Small intestine (tissue), 16 donors: ENCODE measurements at places on chromosomes 1 and 21. TPM values are rescaled to one million over a fixed set of nuclear protein-coding genes. Genes with fewer than 3 reads are reported as not detected.

- no peaks in the 10 kb centered on the region for H3K4me1 ChIP-seq
- no peak overlapping the region for H3K4me3 ChIP-seq
- no peaks in the 10 kb centered on the region for H3K27me3 ChIP-seq
These were observed 30.2 kb upstream of the CD101 start for GRCh38 chr1:116971258-116971860.

The NFYC gene
- 68.9 TPM for polyA plus RNA-seq

- no peaks in the 10 kb centered on the region for H3K27me3 ChIP-seq
- no peak overlapping the region for H3K27ac ChIP-seq
- H3K4me3 ChIP-seq = no peak overlapping the region
- no peaks in the 10 kb centered on the region for H3K36me3 ChIP-seq
- H3K4me1 ChIP-seq = peaks cover 3% of the 10 kb centered on the region
- no peak for DNase-seq
These were observed 33.7 kb downstream of the ARHGEF11 start for GRCh38 chr1:157011845-157012244.

DNA sequence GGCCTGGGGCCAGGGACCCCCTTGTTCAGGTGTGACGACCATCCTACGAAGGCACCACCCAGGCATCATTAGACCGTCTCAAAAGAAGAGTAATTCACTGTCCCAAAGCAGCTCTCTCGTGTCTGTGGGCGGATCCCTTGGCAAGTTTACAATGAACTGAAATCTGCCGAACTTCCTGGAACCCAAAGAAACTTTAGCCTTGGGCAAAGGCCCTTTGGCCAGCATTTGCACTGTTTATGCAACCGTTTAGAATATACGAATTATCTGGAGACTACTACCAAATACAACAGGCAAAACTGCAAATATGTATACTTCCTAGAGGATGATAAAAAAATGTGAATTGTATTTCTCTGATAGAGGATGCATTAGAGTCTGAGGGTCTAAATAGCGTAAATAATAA lies 1.4 kb upstream of the SOD1 start:
- H3K4me3 ChIP-seq = no peak overlapping the region
- no peaks in the 10 kb centered on the region for H3K4me1 ChIP-seq
- peak; percentile 91 for DNase-seq
- H3K36me3 ChIP-seq = no peaks in the 10 kb centered on the region
- H3K27me3 ChIP-seq = no peaks in the 10 kb centered on the region

- no peak overlapping the region for H3K27ac ChIP-seq
- no peak overlapping the region for H3K4me3 ChIP-seq
- no peak for DNase-seq
- H3K36me3 ChIP-seq = peaks cover 16% of the 10 kb centered on the region
- no peaks in the 10 kb centered on the region for H3K27me3 ChIP-seq
These were observed 78.8 kb upstream of the RBM34 start for GRCh38 chr1:235239851-235240250.

DNA sequence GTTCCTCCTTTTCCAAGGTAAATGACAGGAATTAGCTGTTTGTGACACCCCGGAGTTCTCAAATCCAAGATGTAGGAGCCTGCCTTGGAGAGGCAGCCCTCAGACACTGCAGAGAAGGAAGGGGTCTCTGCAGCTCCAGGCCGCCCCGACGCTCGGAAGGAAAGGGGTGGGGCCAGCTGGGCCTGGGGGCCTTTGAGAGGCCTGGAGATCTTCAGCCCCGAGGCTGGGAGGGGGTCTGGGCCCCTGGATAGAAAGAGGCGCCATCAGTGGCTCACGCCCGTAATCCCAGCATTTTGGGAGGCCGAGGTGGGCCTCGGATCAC lies 1.1 kb upstream of the TNFRSF18 start:
- H3K4me1 ChIP-seq = no peaks in the 10 kb centered on the region
- no peak overlapping the region for H3K27ac ChIP-seq
- no peaks in the 10 kb centered on the region for H3K36me3 ChIP-seq
- no peak for DNase-seq
- no peak overlapping the region for H3K4me3 ChIP-seq

The TRABD2B gene
- polyA plus RNA-seq = not detected

The ETV3L gene
- polyA plus RNA-seq = not detected

The FMO1 gene
- polyA plus RNA-seq = not detected

DNA sequence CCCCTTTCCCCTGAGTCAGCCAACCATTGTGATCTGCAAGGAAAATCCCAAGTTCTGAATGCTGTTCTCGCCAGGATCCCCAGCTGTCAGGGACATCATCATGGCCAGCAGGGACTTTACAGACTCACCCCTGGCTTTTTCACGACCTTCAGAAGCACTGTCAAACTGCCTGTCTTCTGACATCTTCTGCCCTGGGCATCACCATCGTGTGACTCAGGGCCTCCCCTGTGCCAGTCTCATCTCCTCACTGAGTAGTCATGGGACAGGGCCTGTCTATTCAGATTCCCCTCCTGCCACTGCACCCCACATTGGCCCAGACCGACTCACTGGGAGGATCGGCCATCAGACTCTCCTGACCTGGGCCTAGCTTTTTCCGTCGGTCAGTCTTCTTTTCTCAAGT lies 72.5 kb upstream of the VAMP3 start:
- H3K4me3 ChIP-seq = no peak overlapping the region
- H3K36me3 ChIP-seq = no peaks in the 10 kb centered on the region
- H3K27ac ChIP-seq = no peak overlapping the region
- H3K4me1 ChIP-seq = no peaks in the 10 kb centered on the region
- no peaks in the 10 kb centered on the region for H3K27me3 ChIP-seq

DNA sequence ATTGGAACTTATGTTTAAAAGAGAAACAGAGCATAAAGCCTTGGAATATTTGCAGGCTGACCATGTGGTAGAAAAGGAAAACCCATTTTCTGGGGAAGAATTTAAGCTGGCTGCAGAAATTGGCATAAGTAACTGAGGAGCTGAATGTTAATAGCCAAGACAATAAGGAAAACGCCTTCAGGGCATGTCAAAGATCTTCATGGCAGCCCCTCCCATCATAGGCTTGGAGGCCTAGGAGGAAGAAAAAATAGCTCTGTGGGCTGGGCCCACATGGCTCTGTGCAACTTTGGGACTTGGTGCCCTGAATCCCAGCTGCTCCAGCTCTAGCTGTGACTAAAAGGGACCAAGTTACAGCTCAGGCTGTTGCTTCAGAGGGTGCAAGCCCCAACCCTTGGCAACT lies 51.5 kb downstream of the CTH start:
- no peaks in the 10 kb centered on the region for H3K27me3 ChIP-seq
- DNase-seq = no peak
- H3K4me3 ChIP-seq = no peak overlapping the region
- H3K27ac ChIP-seq = no peak overlapping the region

DNA sequence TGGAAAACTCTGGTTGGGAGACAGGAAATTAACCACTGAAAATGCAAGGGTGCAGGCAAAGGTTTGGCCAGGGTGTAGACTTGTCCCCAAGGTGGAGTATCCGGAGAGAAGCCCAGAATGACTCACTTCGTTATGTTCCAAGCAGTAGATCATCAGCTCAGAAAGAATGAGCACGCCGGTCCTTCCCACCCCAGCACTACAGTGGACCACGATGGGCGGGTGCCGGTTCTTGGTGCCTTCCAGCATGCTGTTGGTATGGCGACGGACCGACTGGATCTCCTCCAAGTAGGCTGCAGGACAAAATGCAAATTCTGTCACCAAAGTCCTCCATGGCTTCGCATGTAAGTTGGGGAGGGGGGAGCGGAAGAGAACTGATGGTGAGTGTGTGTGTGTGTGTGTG lies 83.4 kb downstream of the SMYD2 start:
- H3K36me3 ChIP-seq = peaks cover 19% of the 10 kb centered on the region
- H3K27me3 ChIP-seq = no peaks in the 10 kb centered on the region
- DNase-seq = no peak
- no peak overlapping the region for H3K27ac ChIP-seq
- peaks cover 8% of the 10 kb centered on the region for H3K4me1 ChIP-seq

DNA sequence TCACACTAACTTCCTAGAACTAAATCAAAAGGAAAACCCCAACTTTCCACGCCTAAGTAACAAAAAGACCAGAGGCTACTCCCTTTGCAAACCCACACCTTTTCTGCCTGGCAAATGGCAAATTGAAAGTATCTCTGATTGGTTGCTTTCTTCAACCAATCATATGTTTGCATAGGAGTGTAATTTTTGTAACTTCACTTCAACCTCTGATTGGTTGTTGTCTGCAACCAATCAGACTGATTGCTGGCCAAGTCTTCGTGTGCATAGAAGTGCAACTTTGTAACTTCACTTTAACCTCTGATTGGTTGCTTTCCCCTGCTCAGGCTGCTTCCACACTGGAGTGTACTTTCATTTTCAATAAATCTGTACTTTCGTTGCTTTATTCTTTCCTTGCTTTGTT lies 36.9 kb upstream of the PADI2 start:
- no peaks in the 10 kb centered on the region for H3K4me1 ChIP-seq
- H3K27ac ChIP-seq = no peak overlapping the region
- H3K36me3 ChIP-seq = no peaks in the 10 kb centered on the region
- no peaks in the 10 kb centered on the region for H3K27me3 ChIP-seq
- no peak overlapping the region for H3K4me3 ChIP-seq
- no peak for DNase-seq

The TAS1R1 gene
- polyA plus RNA-seq = 0.13 TPM

- no peaks in the 10 kb centered on the region for H3K36me3 ChIP-seq
- no peak overlapping the region for H3K27ac ChIP-seq
- no peaks in the 10 kb centered on the region for H3K27me3 ChIP-seq
- peaks cover 3% of the 10 kb centered on the region for H3K4me1 ChIP-seq
These were observed 1.6 kb upstream of the IER5 start for GRCh38 chr1:181086926-181087325.

The SLAMF1 gene
- 0.46 TPM for polyA plus RNA-seq

DNA sequence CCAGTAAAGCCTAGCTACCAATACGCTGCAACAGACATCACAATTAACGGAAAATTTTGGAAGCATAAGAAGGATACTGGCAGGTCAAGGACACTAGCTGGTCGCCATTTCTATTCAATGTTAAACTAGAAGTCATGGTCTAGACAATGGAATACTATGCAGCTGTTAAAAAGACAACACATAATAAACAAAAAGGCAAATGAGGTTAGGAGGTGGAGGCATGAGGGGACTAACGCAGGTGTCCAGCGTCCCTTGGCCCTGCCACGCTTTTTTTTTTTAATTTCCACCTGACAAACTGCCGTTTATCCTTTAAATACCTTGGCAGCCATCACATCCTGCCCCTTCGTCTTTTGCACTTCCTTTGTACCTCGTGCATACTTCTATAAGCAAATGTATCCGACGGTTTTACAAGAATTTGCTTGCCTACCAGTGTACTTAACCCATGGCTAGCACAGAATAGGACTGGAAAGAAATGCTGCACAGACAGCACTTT lies 698 bp upstream of the SLC22A15 start:
- H3K27ac ChIP-seq = peak overlapping the region; percentile 55
- no peak for DNase-seq
- no peaks in the 10 kb centered on the region for H3K4me1 ChIP-seq

The CFHR2 gene
- not detected for polyA plus RNA-seq

- no peaks in the 10 kb centered on the region for H3K4me1 ChIP-seq
- no peak overlapping the region for H3K4me3 ChIP-seq
- peaks cover 6% of the 10 kb centered on the region for H3K36me3 ChIP-seq
- H3K27me3 ChIP-seq = no peaks in the 10 kb centered on the region
These were observed 45.7 kb downstream of the ABCD3 start for GRCh38 chr1:94463765-94464330.

DNA sequence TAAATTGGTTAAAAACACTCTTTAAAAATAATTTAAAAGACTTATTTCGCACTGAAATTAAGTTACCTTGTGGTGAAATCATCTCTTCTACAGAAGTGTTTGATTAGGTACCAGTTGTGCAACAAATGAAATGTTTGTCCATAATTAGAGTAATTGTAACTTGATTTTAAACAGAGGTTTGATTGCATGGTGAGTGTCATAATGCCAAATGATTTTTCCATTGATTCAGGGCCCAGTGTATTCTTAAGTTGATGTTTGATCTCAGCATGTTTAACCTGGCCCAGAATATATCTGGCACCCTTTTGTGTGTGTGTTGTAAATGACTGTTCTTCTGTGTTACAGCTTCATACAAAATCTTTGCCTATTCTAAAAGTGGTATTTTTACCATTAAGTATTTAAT lies 28.5 kb downstream of the LRRC8B start:
- H3K4me1 ChIP-seq = peaks cover 5% of the 10 kb centered on the region
- no peak overlapping the region for H3K4me3 ChIP-seq

- H3K27ac ChIP-seq = no peak overlapping the region
- no peak for DNase-seq
- no peak overlapping the region for H3K4me3 ChIP-seq
- no peaks in the 10 kb centered on the region for H3K27me3 ChIP-seq
- peaks cover 5% of the 10 kb centered on the region for H3K4me1 ChIP-seq
These were observed 146.2 kb upstream of the IRF2BP2 start for GRCh38 chr1:234756066-234756774.

The SLFNL1 gene
- not detected for polyA plus RNA-seq

DNA sequence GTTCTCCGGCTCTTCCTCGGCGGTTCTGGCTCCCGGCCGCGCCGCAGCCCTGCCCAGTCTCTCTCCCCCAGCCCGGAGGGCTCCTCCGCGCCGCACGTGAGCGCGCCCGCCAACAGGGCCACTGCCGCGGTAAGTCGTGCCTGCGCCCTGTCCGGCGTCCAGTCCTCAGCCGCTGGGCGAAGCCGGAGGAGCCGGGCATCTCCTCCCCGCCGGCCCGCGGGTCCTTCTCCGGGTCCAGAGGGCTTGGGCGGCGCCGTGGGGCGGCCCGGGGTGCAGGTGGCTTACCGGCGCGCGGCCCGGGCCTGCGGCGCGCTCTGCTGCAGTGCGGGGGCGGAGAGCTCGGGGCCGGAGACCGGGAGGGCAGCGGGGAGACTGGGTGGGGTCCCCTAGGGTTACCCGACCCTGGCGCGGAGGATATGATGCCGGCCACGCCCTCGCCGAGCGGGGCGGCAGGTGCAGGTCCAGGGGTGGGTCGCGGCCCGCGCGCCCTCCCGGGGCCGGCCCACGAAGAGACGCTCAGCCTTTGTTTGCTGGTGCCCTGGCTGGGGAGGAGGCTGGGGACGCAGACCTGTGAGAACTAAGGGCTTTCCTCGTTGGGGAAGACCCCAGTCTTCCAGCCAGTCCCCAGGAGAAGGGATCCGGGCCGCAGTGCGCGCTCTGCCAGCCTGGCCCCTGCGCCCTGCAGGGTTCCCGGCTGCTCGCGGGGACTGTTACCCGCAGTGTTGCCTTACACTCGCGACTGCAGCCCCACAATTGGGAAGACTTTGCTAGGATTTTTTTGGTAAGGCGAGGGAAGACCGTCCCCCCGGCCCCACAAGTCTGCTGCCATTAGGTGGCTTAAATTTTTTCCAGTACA lies at the start of gene DOP1B:
Gene DOP1B (plus strand): TSS at position 10 of the 856 bp plus-strand sequence. CDS start 7,910 bp downstream, outside the sequence.
- H3K27ac ChIP-seq = peak within 1 kb of the TSS; percentile 93
- H3K27me3 ChIP-seq = no peaks in the 10 kb centered on the region
- H3K4me1 ChIP-seq = no peaks in the 10 kb centered on the region
- DNase-seq = no peak

- H3K4me3 ChIP-seq = no peak overlapping the region
- H3K27me3 ChIP-seq = no peaks in the 10 kb centered on the region
- no peak for DNase-seq
- no peaks in the 10 kb centered on the region for H3K4me1 ChIP-seq
- no peak overlapping the region for H3K27ac ChIP-seq
These were observed 25.5 kb downstream of the PCSK9 start for GRCh38 chr1:55064861-55065263.

- H3K27me3 ChIP-seq = no peaks in the 10 kb centered on the region
- peaks cover 15% of the 10 kb centered on the region for H3K36me3 ChIP-seq
- no peak overlapping the region for H3K4me3 ChIP-seq
These were observed 10.4 kb downstream of the RNF19B start for GRCh38 chr1:32954168-32954567.

- peak; percentile 86 for DNase-seq
- H3K4me1 ChIP-seq = no peaks in the 10 kb centered on the region
- H3K27me3 ChIP-seq = no peaks in the 10 kb centered on the region
- no peak overlapping the region for H3K4me3 ChIP-seq
- H3K27ac ChIP-seq = peak overlapping the region; percentile 74
These were observed 5.2 kb upstream of the RERE start for GRCh38 chr1:8822373-8823294.

The FOXD3 gene
- polyA plus RNA-seq = 0.54 TPM

The TMEM201 gene
- 1.4 TPM for polyA plus RNA-seq

The OR2L8 gene
- not detected for polyA plus RNA-seq
